ENCODE measurements at places on chromosomes 16 and 17.

GRCh38 chr17:16349431-16349830 is 3.8 kb downstream of the CENPV start:
- DNase-seq = no peak

GRCh38 chr17:21352981-21353265 is 23.2 kb upstream of the KCNJ12 start:
- DNase-seq = no peak

- no peak for DNase-seq
Measured at GRCh38 chr16:88847654-88848053, 9.1 kb downstream of the GALNS start.

DNA sequence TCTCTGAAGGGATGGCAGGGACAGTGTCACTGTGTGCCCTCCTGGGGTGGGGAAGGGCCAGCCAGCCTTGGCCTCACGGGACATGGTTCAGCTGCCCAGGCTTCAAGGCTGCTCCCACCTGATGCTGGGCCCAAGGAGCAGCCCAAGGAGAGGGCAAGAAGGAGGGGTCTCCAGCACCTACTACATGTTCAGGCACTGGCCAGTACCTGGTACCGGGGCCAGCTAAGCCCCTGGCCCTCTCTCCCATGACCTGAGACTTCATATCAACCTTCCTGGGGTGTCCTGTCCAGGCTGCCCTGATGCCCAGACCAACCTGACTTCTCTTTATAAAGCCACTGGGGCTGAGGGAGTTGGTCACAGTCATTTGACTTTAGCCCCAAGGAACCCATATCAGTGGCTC is 1.3 kb downstream of the USH1G start:
- DNase-seq = no peak

DNA sequence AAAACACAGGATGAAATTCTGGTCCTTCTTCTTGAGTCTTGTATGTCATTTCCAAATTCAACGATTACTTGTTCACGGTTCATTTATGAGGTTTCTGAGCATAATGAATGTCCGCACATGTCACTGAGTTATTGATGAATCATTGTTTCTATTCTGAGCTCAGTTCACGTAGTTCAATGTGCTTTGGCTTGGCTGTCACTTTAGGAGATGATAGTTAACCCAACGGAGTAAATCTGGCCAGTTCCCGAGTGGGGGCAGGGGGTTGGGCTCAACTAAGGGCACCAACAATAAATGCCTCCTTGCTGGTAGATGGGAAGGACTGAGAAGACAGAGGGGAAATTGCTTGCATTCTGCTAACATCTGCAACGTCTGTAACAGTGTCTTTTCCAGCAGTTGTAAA is 239.4 kb upstream of the HSBP1 start:
- no peak for DNase-seq

DNA sequence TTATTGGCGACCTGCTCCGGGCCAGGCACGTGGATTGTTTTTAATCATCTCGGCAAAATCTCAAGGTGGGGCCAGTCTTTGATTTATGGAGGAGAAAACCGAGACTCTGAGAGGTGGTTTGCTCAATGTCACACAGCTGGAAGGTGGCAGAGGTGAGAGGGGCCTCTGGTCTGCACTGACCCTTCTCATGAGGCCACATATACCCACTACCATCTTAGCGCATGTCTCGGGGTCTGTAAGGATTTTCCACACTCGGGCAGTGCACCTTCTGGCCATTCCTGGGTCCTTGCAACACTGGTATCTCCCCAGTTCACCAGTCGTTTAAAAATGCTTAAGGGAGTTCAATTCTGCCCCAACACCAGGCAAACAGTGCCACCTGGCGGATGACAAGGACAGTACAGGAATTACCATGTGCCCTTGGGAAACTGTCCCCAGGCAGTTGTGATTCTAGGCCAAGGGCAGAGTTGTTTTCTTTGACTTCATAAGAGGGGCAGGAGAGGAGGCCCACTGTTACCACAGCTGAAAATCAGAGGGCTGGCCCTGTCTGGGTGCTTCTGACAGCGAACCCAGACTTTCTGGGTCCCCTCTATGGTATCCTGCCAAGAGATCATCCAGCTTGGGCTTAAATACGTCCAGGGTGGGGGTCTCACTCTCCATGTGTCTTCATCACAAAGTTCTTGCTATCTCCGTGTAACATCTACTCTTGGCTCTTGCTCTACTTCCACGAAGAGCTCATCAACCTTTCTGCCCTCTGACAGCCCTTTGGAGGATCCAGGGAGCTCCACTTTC is 39.4 kb upstream of the RAI1 start:
- peak; percentile 86 for DNase-seq

DNA sequence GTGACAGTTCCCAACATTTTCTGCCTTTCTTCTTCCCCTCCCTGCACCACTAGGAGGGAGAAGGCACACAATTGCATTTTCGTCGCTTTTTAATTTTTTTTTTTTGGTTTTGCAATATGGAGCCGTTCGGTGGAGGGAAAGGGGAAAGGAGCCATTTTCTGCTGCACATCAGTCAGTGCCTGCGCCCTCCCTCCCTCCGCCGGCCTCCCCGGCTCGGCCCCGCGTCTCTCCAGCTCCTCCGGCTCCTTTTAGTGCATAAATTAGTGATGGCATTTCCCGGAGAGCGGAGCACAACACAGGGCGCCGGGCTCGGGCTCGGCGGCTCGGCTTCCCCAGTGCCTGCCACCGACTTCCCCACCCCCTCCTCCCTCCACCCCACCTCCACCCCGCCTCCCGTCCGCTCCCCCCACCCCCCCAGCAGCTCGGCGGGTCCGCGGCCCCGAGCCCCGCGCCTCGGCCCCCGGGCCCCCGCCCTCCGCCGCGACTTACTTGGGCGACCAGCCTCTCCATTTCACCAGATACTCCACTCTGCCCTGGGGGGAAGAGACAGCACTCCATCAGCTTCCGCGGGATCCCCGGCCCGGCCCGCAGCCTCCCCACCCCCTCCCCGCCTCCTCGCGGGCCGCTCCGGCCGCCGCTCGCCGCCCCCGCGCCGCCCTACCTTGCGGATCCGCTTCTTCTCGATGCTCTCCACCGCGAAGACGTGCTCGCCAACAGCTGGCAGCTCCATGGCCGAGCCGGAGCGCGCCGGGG is 542 bp downstream of the CBX4 start:
- DNase-seq = peak; percentile 60

DNA sequence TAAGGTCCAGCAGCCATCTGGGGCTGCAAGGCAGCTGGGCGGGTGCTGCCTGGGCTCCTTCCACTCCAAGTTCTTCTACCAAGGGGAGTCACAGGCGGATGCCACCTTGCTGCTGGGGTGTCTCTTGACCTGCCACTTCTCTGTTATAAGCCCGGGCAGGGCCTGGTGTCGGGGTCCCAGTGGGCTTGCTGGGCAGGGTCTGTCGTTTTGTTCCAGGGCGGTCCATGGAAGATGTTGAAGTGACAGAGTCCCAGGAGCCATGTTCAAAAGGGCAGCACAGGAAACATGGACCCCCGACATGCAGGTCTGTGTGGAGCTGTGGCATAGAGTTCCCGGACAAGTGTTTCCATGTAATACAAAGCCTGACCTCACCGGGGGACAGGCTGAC is 91.1 kb downstream of the TNFRSF13B start:
- DNase-seq = no peak

- DNase-seq = no peak
Measured at GRCh38 chr16:56263711-56264608, 72.7 kb downstream of the GNAO1 start.

GRCh38 chr17:32795339-32795979 is 81.5 kb downstream of the MYO1D start:
- DNase-seq = no peak

DNA sequence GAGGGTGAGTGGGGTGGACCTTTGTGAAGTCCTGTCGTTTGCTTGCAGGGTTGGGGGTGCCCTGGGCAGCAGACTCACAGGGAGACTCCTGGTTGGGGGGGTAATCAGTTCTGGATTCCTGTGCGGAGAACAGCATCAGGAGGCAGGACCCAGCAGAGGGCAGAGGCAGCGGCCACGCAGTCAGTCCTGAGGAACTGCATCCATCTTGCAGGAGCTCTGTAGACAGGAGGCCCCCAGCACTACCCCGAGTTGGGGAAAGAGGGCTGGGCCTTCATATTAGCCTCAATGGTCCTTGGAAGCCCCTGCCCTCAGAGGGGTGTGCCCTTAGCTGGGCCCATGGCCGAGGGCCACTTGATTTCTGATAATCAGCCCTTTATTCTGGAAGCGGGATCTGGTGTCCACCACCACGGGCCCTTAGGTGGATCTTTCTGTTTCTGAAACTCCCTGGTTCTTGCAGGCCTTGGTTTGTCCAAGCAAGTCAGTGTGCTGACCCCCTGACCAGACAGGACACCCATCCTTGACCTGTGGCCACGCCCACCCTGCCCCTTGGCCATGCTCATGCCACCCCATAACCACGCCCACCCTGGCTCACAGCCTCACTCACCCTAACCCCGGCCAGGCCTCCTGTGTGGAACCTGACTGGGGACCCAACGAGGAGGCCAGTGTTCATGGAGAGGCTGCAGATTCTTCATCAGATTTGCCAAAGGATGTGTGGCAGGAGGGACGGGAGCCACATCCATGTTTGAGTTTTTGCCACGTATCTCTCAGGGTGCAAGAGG is 73.5 kb upstream of the CBX4 start:
- DNase-seq = no peak

- DNase-seq = no peak
Measured at GRCh38 chr17:39808409-39808997, 55.6 kb downstream of the IKZF3 start.

DNA sequence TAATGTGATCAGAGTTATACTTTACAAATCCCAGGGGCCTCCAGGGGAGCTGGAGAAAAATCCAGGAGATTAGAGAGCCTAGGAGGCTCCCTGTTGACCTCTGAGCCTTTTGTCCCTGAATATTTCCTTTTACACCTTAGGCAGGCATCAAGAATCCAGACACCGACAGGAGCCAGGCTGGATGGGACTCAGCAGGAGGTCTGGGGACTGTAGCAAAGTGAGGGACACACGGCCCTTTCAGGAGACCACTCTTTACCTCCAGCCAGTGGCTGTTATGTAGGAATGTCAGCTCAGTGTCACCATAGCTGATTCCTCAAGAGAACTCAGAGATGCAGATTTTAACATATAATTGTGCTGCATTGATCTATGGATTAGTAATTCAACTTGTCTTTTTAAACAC is 198.4 kb downstream of the SHISA9 start:
- no peak for DNase-seq

DNA sequence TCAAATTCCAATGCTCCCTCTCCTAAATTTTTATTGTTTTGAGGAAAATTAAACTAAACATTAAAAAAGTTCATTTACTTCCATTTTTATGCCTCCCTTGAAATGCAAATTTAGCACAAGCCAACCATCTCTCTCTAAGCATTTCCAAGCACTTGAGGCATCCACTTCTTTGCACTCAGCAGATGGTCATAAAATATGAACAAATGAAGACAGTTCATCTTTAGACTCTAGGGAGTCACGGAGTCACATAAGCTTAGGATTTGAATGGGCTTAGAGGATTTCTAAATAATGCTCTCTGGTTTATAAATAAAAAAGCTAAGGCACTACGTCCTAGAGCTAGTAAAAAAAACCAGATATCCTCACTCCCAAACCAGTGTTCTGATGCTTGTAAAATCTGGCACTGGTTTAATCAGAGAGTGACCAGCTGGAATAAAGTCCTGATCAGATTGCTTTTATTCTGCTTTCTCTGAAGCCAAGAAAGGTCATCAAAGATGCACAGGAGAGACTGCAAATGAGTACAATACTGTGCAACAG is 204.2 kb downstream of the CA10 start:
- DNase-seq = no peak

DNA sequence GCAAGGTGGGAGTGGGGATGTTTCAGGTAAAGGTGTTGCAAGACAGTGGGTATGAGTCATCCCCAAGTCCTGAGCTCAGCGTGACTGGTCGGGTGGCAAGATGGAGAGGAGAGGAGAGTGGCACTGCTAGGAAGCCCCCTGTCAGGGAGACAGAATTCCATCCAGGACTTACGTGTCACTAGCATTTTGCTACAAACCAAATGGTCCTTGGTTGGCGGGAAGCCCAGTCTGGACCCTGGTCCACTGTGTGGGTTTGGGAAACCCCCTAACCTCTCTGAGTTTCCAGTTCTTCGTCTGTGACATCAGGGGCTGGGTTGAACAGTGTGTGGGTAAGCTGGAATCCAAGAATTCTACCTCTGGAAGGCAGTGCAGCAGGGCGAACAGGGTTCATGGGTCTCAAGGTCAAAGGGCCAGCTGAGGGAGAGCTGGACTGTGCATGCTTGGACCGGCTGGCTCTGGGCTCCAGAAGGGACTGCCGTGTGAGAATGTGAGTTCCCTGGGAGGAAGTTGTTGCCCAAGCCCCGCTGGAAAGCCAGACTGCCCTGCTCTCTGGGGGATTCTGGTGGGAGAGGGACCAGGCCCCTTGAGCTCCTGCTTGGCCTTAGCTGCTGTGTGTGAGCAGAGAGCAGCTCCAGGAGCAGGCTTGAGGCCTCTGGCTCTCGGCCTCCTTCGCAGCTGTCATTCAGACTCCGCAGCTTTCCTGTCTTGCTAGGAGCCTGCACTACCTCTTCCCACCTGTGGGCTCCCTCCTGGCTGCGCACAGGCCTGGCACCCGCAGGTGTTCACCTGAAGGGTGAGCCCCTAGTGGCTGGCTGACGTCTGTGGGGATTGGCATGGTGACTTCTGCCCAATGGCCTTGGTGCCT is 84.6 kb downstream of the NT5M start:
- DNase-seq = no peak

GRCh38 chr17:34781071-34781470 is 180.2 kb downstream of the CCT6B start:
- DNase-seq = no peak

GRCh38 chr17:66715745-66716156 is 119.2 kb upstream of the CACNG5 start:
- DNase-seq = peak; percentile 67

DNA sequence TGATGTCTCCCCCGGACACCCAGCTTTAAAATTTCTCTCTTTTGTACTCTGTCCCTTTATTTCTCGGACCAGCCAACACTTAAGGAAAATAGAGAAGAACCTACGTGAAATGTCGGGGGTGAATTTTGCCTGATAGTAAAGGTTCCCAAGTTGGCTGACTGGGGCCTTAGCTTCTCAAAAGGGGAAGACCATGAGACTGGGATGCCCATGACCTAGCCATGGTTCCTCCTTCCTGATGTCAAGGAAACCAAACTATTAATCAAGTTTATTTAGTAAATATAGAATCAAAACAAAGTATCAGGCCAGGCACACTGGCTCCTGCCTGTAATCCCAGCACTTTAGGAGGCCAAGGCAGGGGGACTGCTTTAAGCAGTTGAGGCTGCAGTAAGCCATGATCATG is 2.4 kb upstream of the EIF1 start:
- DNase-seq = no peak

DNA sequence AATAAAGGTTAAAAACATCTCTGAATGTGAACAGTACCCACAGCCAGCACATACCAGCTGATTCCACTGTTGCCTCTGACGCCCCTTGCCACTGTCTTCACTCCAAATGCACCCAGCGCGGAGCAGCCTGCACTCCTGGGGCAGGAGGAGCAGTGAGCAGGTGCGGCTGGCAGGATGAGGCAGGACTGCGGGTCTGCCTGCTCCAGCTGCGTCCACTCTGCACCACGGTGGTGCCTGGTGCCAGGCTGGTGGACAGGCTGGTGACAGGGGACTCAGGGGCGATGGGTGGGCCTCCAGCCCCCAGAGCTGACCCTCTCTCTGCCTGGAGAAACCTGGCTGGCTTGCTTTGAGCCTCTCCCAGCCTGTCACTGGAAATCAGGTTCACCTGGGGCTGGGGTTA is 9.4 kb downstream of the RAB40B start:
- DNase-seq = no peak

GRCh38 chr17:47240806-47241205 is 12.8 kb upstream of the ITGB3 start:
- no peak for DNase-seq

Measured in activated CD4-positive, alpha-beta T cell treated with anti-CD3 and anti-CD28 coated beads, Interleukin-2, Interleukin-6, amounts not matched to agents 100 ng/mL and 50 ng/mL, durations not matched to agents 16 hours and 8 hours (primary cell).